ENCODE measurements at places on chromosomes 7 and 10. TPM values are rescaled to one million over a fixed set of nuclear protein-coding genes. Genes with fewer than 3 reads are reported as not detected.

Gene SLC13A1
- total RNA-seq, result not detected

Gene CCDC71L
- 4.0 TPM for total RNA-seq

Gene ECD
- 24.4 TPM for total RNA-seq

Gene IDI2
- total RNA-seq, result not detected

Gene MUC12
- not detected for total RNA-seq

Gene ANKRD7
- total RNA-seq, result not detected

Gene POU6F2
- total RNA-seq, result 0.76 TPM

Gene TDRD1
- total RNA-seq, result 1.3 TPM

Gene HOXA4
- 4.7 TPM for total RNA-seq

Gene SRGN
- 58.7 TPM for total RNA-seq

Gene GPC2
- total RNA-seq, result 1.4 TPM

Gene HMX3
- total RNA-seq, result not detected

Gene AGBL3
- 0.35 TPM for total RNA-seq

Gene FZD1
- 11.3 TPM for total RNA-seq

Gene TBX20
- not detected for total RNA-seq

Gene DYDC1
- not detected for total RNA-seq

Gene DGKI
- total RNA-seq, result 0.44 TPM

Gene ABCC2
- total RNA-seq, result 2.2 TPM

Gene NUTM2A
- 0.57 TPM for total RNA-seq

- no peak for DNase-seq
Observed at GRCh38 chr7:25926891-25927625, 224.9 kb upstream of the NFE2L3 start.

DNA sequence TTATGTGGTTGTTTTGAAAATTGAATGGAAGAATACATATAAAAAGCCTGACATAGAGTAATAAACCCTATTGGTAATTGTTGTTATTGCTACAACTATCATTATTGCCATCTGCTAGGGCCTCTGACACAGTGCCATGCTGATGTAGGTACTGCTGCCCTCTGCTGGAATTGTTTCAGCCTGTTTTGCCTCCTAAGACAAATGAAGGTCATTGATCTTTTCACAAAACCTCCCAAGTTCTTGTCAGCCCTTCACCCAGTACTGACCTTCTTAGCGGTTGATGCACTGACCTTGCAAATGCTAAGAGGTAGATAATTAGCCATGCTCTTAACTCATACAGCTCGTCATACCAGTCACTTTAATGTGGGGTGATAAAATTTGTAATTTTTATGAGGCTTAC lies 975.2 kb downstream of the SORCS1 start:
- no peak for DNase-seq

DNA sequence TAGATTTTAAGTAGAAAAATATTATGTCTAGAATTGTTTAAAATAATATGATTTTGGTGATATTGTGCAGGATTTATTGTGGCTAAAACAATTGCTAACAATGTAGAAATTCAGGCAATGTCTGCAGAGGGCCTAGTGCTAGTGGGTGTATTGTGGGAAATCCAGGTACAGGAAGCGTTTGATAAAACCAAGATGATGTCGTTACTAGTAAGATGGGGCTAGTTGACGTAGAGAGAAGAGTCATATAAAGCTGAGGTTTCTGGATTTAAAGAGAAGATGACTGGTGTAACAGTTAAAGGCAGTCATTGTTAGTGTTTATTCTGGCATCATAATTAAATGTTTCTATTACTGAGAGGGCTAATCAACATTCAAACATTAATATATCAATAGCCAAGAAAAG lies 43.5 kb downstream of the ADK start:
- no peak for DNase-seq

DNA sequence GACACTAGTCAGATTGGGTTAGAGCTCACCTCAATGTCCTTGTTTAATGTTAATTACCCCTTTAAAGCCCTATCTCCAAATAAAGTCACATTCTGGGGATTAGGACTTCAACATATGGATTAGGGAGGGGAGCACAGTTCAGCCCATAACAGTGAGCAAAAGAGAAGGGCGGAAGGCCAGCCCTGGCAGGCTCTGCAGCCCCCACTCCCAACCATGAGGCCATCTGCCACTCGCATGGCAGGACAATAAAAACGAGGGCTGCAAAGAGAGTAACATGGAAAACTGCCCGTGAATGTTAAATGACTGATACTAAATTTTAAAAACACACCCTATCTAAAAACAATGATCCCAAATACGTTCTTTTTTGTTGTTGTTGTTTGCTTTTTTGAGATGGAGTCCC lies 38.7 kb downstream of the RGS10 start:
- no peak for DNase-seq

- DNase-seq, result no peak
Observed at GRCh38 chr7:105346593-105347322, 42.0 kb downstream of the SRPK2 start.

DNA sequence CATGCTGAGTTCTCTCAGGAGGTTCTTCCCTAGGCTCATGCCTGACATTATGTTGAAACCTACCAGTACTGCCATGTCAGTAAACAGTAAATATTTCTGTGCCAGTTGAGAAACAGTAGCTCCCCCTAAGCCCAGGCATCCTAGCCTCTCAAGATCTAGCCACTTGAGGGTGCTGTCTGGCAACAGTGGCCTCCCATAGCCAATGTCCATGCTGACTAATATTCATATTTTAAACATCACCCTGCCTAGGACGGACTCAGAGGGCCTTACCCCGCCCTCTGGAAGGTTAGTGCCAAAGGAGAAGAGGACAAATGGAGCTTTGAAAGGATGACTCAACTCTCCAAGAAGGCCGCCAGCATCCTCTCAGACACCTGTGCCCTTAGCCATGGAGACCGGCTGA lies 7.7 kb downstream of the ACSM6 start:
- no peak for DNase-seq

GRCh38 chr7:152137476-152138025 lies 112.1 kb downstream of the GALNT11 start:
- no peak for DNase-seq

GRCh38 chr10:111875725-111876124 lies 307.8 kb downstream of the GPAM start:
- DNase-seq, result no peak

DNA sequence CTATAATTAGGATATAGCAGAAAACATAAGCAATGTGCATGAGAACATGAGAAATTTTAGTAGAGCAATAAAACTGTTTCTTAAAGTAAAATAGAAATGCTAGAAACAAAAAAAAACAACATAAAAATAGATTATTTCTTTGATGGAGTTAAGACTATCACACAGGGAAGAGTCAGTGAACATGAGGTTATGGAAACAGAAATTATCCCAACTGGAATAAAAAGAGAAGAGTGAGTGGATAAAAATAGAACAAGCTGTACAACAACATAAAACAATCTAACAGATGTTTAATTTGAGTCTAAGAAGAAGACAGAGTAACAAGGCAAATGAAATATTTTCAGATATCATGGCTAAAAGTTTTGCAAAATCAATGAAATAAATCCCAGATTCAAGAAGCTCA lies 7.5 kb upstream of the OR6B1 start:
- DNase-seq, result no peak

DNA sequence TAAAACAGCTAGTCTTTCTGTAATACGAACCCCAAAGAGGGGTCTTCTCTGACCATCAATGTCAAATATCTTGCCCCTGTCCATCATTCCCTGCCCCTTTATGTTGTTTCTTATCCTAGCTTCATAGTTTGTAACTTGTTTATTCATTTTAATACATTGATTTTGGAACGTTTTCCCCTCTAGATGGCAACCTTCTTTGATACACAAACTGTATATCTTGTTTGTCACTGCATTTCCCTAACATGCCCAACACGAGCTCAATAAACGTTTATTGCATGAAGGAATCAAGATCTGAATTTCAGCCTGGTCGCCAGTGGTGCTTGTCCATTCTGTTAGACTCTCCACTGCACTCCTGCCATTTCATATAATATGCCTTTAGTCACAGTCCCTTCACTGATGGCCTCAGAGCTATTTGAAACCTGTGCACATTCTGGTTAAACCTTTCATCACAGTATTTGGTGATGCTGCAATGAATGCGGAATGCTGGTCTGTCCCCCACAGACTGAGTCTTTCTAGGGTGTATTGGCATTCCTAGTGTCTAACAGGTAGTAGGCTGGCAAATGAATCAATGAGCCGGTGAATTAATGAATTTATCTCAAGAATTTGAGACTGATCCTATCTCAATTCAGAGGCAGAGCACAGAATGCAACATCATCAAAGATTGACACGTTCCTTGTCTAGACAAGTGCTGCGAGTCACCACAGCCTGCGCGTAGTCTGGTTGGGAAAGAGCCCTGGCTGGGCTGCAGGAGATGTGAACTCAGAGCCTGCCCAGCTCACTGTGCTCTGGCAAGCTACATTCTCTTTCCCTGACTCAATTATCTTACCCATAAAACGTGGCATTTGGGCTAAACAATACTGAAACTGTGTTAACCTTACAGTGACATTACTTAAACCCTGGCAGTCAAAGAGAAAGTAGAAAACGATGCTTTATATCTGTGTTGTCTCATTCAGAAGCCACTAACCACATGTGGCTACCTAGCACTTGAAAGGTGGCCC lies 55.2 kb upstream of the FRMD4A start:
- DNase-seq, result no peak

GRCh38 chr7:149285603-149286002 lies 23.6 kb downstream of the ZNF783 start:
- DNase-seq, result no peak

- no peak for DNase-seq
Observed at GRCh38 chr7:113410796-113411195, 292.4 kb upstream of the SMIM30 start.

DNA sequence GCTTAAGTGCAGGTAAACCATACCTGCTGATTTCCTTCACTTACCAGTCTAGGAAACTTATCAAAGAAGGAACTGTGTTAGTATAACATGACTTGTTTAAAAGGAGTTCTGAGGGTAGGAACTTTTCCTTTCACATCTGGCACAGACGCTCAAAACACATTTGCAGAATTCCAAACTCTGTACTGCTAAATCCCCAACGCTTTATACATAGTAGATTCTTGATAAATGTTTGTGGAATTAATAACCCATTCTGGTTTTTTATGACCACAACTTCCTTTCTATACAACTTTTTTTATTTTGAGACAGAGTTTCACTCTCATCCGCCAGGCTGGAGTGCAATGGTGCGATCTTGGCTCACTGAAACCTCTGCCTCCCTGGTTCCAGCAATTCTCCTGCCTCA lies 7.7 kb upstream of the TRUB1 start:
- DNase-seq, result no peak

- DNase-seq, result no peak
Observed at GRCh38 chr7:139640681-139641080, 117.2 kb downstream of the CLEC2L start.

GRCh38 chr7:152876749-152877148 lies 117.2 kb downstream of the ACTR3B start:
- DNase-seq, result no peak

- no peak for DNase-seq
Observed at GRCh38 chr7:14836571-14837189, 65.9 kb downstream of the DGKB start.

GRCh38 chr10:22447068-22447467 lies 101.8 kb downstream of the SPAG6 start:
- DNase-seq, result no peak

DNA sequence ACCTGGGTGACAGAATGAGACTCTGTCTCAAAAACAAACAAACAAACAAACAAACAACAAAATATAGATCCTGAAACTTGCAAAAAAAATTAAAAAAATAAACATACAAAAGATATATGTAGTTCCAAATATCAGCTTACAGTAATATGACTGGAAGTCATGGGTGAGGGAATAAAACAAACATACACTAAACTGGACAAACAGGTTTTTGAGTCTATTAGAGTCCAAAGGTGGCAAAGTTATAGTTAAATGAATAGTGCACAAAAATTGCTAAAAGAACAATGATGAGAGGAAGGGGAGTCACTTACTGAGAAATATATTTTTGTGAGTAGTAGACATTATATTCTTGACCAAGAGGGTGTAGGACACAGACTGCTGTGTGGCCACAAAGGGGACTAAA lies 16.7 kb upstream of the RSBN1L start:
- no peak for DNase-seq

GRCh38 chr10:2782950-2783349 lies 284.4 kb upstream of the PFKP start:
- DNase-seq, result no peak

DNA sequence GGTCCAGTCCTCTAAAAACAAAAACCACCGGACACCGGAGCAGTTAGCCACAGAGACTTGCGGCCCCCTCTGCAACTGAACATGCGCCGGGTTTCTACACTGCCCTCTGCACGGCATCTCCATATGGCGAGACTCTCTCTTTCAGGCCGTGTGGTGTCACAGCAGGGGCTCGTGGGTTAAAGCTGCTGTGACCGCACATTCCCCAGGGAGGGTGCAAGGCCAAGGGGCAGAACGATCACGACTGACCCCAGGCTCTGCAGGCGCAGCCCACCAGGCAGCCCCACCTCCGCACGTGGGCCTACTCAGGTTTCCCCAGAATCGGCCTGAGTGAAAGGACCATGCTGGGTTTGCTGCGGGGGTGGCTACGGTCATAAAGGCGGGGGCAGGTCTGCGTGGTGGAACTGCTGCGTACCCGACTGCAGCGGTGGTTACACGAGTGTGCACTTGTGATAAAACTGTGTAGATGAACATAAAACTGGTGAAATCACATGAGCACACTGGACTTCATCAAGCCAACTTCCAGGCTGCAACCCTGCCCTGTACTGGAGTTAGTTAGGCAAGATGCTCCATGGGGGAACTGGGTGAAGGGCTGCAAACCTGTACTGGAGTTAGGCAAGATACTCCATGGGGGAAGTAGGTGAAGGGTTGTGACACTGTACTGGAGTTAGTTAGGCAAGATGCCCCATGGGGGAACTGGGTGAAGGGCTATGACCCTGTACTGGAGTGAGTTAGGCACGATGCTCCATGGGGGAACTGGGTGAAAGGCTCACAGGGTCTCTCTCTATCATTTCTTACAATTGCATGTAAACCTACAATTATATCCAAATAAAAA lies 81.4 kb upstream of the PPP2R2D start:
- DNase-seq, result no peak

GRCh38 chr7:94813917-94814316 lies 93.5 kb upstream of the PPP1R9A start:
- DNase-seq, result no peak

DNA sequence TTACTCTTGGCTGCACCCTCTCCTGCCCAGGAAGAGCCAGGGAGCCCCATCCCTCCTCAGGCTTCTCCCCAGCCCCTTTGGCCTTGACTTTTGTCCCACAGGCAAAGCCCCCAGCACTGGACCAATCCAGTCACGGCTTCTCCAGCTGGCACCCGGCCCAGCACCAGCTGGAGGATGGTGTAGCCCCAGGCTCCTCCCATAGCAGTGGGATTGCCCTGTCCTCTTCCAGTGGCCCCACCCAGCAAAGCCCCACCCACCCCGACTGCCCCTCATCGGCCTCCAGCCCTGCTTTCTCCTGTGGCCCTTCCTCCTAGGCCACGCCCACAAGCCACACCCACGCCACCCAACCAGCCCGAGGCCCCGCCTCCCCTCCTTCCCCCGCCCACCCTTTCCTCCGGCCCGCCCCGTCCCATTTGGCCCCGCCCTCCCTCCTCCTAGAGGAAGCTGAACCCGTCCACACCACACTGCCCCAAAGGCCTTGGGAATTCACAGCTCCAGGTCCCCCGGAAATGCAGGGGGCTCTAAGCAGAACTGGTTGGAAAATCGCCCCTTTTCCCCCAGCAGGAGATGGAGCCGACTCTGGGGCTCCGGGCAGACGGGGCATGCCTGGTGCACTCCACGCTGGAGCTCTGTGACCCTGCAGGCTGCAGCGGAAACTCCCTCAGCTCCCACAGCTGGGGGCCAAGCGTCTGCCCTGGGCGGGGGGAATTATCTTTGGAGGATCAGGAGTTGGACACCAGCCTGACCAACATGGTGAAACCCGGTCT lies 25.2 kb downstream of the GET4 start:
- DNase-seq, result no peak

GRCh38 chr7:94700926-94701554 lies 45.1 kb upstream of the SGCE start:
- no peak for DNase-seq
